ENCODE measurements at places on chromosomes 7 and 10.

- DNase-seq = no peak
Observed at GRCh38 chr7:13035233-13035632, 347.8 kb downstream of the ARL4A start.

GRCh38 chr7:16954321-16954720 lies 72.5 kb upstream of the AGR3 start:
- DNase-seq = no peak

- no peak for DNase-seq
Observed at GRCh38 chr10:132162021-132162531, 24.7 kb upstream of the DPYSL4 start.

- no peak for DNase-seq
Observed at GRCh38 chr7:16999541-17000267, 117.9 kb upstream of the AGR3 start.

DNA sequence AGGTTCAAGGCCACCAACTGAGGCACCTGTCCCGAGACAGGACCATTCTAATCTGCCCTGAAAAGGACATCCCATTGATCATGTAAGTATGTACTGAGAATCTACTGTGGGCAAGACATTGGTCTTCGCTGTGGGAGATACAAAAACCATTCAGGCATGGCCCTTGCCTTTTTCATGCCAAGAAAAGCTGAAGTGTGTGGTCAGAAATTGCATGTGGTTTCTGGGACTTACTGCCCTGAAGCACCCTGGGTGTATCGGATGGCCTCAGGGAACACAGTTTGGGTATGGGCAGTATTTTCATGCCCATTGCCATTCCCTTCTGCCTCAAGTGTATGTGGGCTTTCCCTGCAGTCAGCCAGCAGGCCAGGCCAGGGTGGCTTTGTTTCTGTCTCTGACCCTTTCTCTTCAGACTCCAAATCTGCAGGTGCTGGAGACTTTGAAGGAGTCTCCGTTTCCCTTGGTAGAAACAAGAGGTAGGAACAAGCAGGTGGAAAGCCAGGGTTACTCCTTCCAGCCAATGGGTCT lies 285.7 kb downstream of the ZEB1 start:
- DNase-seq = no peak

- no peak for DNase-seq
Observed at GRCh38 chr7:128941323-128941890, 3.7 kb downstream of the IRF5 start.

GRCh38 chr10:60703266-60704041 lies 74.8 kb upstream of the CDK1 start:
- no peak for DNase-seq

DNA sequence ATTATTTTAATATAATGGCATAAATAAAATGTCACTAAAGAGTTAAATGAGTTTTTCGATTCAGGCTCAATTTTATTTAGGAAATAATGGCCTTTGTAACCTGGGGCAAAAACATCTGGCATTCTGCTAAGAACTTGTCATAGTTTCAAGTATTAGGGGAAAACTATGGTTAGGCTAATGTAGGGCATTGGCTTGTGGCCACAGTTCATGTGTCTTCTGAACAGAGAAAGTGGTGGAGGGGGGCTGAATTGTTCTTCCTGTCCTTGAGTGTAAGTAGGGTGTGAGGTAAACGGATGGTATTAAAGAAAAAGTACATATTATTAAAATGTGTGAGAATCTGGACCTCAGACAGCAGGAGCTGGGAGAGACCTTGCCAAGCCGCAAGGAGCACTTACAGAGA lies 69.1 kb upstream of the KLF14 start:
- no peak for DNase-seq
